ENCODE measurements at places on chromosomes 3 and 15. TPM values are rescaled to one million over a fixed set of nuclear protein-coding genes. Genes with fewer than 3 reads are reported as not detected.

LRRC2 gene
- 6.6 TPM for total RNA-seq

DUOXA2 gene
- total RNA-seq: not detected

LEO1 gene
- 23.3 TPM for total RNA-seq

GLDN gene
- 1.4 TPM for total RNA-seq

SLC6A11 gene
- under 0.01 TPM for total RNA-seq

KIF23 gene
- total RNA-seq: 0.25 TPM

APBA2 gene
- 2.9 TPM for total RNA-seq

PCLAF gene
- 1.4 TPM for total RNA-seq

STRIT1 gene
- total RNA-seq: not detected

PPP1R14D gene
- not detected for total RNA-seq

OR5K2 gene
- not detected for total RNA-seq

ROBO1 gene
- 5.8 TPM for total RNA-seq

DAG1 gene
- 16.1 TPM for total RNA-seq

DNA sequence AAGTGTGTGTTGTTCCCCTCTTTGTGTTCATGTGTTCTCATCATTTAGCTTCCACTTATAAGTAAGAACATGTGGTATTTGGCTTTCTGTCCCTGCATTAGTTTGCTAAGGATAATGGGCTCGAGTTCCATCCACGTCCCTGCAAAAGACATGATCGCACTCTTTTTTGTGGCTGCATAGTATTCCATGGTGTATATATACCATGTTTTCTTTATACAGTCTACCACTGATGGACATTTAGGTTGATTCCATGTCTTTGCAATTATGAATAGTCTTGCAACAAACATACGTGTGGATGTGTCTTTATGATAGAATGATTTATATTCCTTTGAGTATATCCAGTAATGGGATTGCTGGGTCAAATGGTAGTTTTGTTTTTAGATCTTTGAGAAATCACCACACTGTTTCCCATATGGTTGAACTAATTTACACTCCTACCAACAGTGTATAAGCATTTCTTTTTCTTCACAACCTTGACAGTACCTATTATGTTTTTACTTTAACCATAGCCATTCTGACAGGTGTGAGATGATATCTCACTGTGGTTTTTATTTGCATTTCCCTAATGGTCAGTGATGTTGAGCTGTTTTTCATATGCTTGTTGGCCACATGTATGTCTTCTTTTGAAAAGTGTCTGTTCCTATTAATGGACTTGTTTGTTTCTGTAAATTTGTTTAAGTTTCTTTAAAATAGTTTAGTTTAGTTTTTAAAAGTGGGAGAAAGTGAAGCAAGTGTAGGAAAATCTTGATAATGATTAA is 21.9 kb upstream of the SLC30A4 start:
- no peak overlapping the region for H3K4me3 ChIP-seq
- no peaks in the 10 kb centered on the region for H3K27me3 ChIP-seq
- H3K4me1 ChIP-seq: no peaks in the 10 kb centered on the region
- DNase-seq: no peak
- H3K36me3 ChIP-seq: no peaks in the 10 kb centered on the region

GRCh38 chr3:154469585-154469984 is 39.6 kb upstream of the GPR149 start:
- DNase-seq: no peak
- no peaks in the 10 kb centered on the region for H3K36me3 ChIP-seq
- no peaks in the 10 kb centered on the region for H3K4me1 ChIP-seq

DNA sequence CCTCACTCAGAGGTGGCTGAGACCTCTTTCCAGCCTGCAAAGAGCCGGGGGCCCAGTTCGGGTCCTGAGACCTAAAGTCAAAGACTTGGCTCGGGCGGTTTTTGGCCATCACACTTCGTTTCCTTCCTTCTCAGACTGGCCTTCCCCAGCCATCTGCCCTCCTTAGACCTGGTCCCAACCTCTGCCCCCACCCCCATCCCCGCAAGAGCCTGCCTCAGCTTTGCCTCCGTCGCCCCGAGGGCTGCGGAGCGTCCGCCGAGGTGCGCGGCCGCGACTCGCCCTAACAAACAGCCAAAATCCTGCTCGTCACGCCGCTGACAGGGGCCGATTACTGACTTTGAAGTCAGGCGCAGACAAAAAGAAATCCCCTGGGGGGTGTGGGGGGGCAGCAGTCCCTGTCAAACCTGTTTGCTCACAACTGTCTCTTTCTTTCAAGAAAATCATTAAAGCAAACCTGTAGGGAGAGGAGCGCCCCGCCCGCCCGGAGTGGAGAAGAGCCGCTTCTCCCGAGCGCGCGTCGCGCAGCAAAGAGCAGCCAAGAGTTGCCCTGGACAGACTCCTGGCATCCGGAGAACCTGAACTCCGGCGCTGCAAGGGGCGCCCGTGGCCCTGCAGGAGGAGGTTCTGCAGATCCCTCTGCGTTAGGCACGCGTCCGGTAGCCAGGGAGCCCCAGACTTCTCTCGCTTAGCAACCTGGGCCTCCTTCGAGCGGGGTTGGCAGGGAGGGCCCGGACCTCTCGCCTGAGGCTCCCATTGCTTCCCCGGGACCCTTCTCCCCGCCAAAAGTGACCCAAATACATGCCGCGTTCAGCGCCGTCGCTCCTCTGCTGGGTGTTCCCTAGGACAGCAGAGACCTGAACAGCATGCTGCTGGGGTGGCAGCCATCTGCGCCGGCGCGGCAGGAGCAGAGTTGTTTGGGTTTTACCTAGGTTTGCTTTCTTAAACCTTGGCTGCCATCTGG is 4.5 kb downstream of the SOX14 start:
- H3K27me3 ChIP-seq: peaks cover 53% of the 10 kb centered on the region
- no peaks in the 10 kb centered on the region for H3K36me3 ChIP-seq
- H3K27ac ChIP-seq: no peak overlapping the region
- H3K4me3 ChIP-seq: peak overlapping the region; percentile 42
- peaks cover 18% of the 10 kb centered on the region for H3K4me1 ChIP-seq
- no peak for DNase-seq

DNA sequence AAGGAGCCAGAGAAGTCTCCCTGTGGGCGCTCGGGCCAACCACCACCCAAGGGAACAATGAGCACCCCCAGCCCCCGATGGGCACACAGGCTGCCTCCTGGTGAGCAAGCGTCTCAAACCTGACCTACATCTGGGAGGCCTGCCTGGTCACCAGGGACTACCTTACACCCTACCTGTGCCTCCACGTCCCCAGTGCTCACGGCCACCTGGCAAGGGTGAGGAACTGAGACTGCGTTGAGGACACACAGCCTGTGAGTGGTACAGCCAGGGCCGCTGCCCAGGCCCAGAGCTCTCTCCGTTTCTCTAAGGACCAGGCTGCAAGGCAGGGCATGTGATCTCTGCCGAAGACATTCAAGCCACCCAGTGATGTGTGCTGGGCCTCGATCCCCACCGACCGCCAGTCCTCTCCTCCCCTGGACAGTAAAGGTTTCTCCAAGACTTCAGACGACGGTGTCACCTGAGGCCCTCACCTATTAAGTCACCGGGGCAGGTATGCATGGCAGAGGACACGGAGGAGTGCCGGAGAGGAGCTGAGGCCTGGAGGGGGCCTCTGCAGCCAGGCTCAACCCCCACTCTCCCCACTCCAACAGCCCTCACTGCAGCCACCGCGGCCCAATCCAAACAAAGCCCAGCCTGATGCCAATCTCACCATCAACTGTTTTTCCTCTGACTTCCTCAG is 2.8 kb downstream of the GOLGA8A start:
- H3K27me3 ChIP-seq: no peaks in the 10 kb centered on the region
- DNase-seq: no peak
- H3K36me3 ChIP-seq: no peaks in the 10 kb centered on the region
- no peak overlapping the region for H3K27ac ChIP-seq
- H3K4me3 ChIP-seq: no peak overlapping the region

DNA sequence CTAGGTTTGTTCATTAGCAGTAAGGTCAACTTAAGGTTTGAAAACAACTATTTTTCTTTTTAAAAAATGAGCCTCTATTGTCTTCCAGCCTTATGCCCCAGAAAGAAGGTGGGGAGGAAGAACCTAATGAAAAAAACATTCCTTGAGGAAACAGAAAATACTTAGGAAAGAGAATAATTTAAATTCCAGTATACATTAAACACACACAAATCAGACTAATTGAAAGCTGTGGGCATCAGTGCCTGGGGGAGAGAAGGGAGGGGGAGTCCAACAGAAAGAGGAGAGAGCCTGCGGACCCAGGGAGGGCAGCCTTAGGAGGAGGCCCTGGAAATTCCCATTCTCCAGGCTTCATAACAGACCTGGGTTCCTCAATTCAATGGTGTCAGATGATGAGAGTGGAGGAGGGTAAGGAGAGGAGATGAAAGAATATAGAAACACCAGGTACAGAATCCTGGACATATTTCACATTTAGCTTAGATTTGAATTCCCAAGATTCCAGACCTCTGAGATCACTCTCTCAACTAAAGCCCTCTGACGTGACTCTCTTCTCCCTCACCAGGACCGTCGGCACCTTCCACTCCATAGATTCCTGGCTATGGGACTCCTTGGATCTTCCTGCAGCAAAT is 320.5 kb upstream of the UMPS start:
- peaks cover 24% of the 10 kb centered on the region for H3K4me1 ChIP-seq
- no peaks in the 10 kb centered on the region for H3K27me3 ChIP-seq
- H3K27ac ChIP-seq: no peak overlapping the region
- H3K36me3 ChIP-seq: no peaks in the 10 kb centered on the region
- no peak for DNase-seq

DNA sequence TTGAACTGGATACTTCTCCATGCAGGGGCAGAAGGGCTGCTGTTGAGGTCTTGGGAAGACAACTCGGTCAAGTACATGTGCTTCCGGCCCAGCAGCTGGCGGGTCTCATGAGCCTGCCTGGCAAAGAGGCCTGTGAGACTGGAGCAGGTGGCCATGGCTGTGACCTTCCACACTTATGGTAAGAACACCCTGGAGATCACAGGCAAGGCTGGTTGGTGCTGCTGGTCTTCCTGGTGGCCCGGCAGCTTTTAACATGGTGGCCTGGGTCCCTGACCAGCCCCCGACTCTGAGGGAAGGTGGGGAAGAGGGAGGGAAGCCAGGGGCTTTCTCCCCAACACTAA is 15.4 kb downstream of the CHRD start:
- no peak overlapping the region for H3K4me3 ChIP-seq
- H3K4me1 ChIP-seq: no peaks in the 10 kb centered on the region
- no peaks in the 10 kb centered on the region for H3K27me3 ChIP-seq
- H3K27ac ChIP-seq: no peak overlapping the region

DNA sequence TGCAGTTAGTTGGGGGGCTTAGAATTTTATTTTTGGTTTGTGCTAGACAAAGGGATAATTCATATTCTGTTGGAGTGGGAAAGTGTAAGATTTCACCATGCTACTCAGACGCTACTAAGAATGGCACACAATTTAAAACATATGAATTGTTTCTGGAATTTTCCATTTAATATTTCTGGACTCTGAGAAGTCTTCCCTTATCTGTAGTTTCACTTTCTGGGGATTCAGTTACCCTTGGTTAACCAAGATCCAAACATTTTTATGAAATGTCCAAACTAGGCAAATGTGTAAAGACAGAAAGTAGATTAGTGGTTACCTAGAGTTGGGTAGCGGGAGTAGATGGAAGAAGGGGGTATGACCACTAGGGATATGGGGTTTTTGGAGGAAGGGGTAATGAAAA is 53.1 kb downstream of the TCF12 start:
- no peak overlapping the region for H3K27ac ChIP-seq
- no peak overlapping the region for H3K4me3 ChIP-seq
- H3K36me3 ChIP-seq: no peaks in the 10 kb centered on the region

DNA sequence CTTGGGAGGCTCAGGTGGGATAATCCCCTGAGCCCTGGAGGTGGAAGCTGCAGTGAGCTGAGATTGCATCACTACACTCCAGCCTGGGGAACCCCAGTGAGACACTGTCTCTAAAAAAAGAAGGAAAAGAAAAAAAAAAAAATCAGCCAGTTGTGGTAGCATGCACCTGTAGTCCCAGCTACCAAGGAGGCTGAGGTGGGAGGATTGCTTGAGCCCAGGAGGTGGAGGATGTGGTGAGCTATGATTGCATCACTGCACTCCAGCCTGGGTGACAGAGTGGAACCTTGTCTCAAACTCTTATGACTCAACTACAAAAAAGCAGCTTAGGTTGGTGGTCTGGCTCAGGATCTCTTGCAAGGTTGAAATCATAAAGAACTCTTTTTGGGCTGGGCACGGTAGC is 19.3 kb upstream of the GPX1 start:
- H3K27me3 ChIP-seq: no peaks in the 10 kb centered on the region
- peaks cover 20% of the 10 kb centered on the region for H3K36me3 ChIP-seq
- H3K4me3 ChIP-seq: no peak overlapping the region
- DNase-seq: no peak

- no peak for DNase-seq
- no peaks in the 10 kb centered on the region for H3K36me3 ChIP-seq
- no peak overlapping the region for H3K27ac ChIP-seq
- no peaks in the 10 kb centered on the region for H3K4me1 ChIP-seq
- H3K4me3 ChIP-seq: no peak overlapping the region
Measured at GRCh38 chr3:179046497-179047353, 24.9 kb downstream of the ZMAT3 start.

GRCh38 chr3:122076491-122077292 is 21.5 kb downstream of the CD86 start:
- no peaks in the 10 kb centered on the region for H3K27me3 ChIP-seq
- peaks cover 3% of the 10 kb centered on the region for H3K4me1 ChIP-seq
- no peak overlapping the region for H3K27ac ChIP-seq
- DNase-seq: no peak
- H3K4me3 ChIP-seq: no peak overlapping the region

GRCh38 chr15:72783004-72783639 is 436 bp downstream of the ADPGK start:
- H3K4me1 ChIP-seq: peaks cover 32% of the 10 kb centered on the region
- H3K27ac ChIP-seq: peak overlapping the region; percentile 98
- DNase-seq: no peak
- no peaks in the 10 kb centered on the region for H3K27me3 ChIP-seq
- H3K4me3 ChIP-seq: peak overlapping the region; percentile 98

DNA sequence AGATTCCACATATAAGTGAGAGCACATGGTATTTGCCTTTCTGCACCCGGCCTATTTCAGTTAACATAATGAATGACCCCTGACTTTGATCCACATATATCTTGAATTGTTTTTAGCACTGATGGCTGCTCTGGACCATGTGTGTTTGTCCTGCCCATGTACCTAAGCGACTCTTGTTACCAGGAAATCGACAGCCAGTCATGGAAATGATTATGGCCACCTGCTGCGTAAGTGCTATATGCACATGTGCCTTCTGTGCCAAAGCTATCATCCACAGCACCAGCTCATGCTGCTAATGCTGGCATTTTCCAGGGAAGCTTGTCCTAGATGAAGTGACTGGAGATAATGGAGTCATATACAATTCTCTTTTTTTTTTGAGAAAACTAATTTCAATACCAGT is 103.7 kb downstream of the PEX5L start:
- H3K27ac ChIP-seq: no peak overlapping the region
- DNase-seq: no peak
- H3K27me3 ChIP-seq: no peaks in the 10 kb centered on the region
- H3K36me3 ChIP-seq: no peaks in the 10 kb centered on the region
- no peaks in the 10 kb centered on the region for H3K4me1 ChIP-seq

- H3K36me3 ChIP-seq: peaks cover 25% of the 10 kb centered on the region
- H3K4me3 ChIP-seq: no peak overlapping the region
- no peak overlapping the region for H3K27ac ChIP-seq
- peaks cover 12% of the 10 kb centered on the region for H3K4me1 ChIP-seq
Measured at GRCh38 chr15:70086636-70087035, 11.1 kb downstream of the TLE3 start.

GRCh38 chr15:73681063-73681462 is 3.1 kb upstream of the CD276 start:
- peaks cover 12% of the 10 kb centered on the region for H3K4me1 ChIP-seq
- no peaks in the 10 kb centered on the region for H3K27me3 ChIP-seq
- H3K27ac ChIP-seq: no peak overlapping the region

Measured in liver (tissue), 10 donors.